ENCODE measurements at places on chromosomes 3 and 15.
A peak's percentile ranks its signal among the peaks of the same experiment; 100 is the strongest.

DNA sequence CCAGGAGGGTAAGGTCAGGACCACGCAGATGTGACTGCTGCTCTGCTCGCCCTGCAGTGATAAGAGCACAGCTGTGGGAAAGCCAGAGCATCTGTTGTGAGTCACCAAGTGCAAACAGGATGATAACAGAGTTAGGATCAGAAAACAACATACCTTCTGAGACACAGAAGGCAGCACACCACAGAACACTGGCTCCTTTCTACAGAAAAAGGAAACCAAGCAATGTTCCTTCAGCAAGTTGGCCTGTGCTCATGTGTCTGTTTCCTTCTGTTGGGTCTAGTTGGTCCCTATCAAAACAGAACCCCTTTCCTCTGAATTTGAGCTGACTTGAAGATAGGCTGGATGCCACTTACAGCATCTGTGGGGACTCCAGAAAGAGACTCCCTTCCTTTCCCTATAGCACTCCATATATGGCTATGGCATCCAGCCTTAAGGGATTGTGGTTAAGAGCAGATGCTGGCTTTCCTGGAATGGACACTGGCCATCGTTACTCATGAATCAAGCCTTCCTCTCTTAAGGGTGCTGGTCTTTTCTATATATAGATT, 440.7 kb upstream of the THBS1 start:
- no peaks in the 10 kb centered on the region for H3K4me1 ChIP-seq
- H3K36me3 ChIP-seq: no peaks in the 10 kb centered on the region
- H3K27me3 ChIP-seq: no peaks in the 10 kb centered on the region
- no peak for DNase-seq
- no peak overlapping the region for H3K4me3 ChIP-seq

DNA sequence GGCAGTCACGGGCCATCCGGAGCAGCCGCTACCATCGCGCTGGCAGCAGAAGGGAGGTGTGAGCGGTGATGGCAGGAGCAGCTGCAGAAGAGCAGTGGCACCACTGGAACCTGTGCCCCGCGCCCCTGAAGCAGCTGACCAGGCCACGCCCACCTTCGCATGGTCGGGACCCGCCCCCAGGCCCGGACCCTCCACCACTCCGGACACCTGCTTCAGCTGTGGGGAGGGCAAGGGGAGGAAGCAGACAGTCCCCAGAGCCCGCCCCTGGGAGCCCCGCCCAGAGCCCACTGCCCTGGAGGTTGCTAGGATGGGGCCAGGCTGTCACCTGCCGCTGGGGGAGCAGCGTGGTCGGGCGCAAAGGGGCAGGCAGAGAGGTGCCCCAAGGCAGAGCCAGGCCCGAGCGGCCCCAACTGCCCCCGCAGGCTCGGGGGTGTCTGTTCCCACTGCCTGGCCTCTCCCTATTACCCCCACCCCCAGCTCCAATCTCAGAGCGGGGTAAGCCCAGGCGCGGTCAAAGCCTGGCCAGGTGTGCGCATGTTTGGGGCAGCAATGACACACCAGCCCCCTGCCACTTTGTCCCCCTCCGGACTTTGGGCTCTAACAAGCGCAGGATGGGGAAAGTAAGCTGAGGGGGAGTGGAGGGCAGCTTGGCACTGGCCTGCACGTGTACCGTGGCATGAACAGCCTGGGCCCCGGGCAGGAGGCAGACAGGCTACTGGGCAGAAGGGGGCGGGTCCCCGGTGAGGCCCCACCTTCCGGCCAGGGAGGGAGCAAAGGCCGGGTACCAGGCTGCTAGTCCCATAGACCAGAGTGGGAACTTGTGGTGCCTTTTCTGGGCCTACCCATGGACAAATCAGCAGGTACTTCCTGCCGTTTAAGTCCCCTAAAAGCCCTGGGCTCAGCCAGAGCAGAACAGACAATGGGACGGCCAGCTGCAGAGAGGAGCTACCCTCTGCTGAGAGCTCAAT, 8.7 kb downstream of the SPCS1 start:
- DNase-seq: no peak
- no peaks in the 10 kb centered on the region for H3K4me1 ChIP-seq
- H3K27me3 ChIP-seq: no peaks in the 10 kb centered on the region
- peaks cover 4% of the 10 kb centered on the region for H3K36me3 ChIP-seq

GRCh38 chr3:42367903-42368302, 42.5 kb downstream of the LYZL4 start:
- H3K27ac ChIP-seq: no peak overlapping the region
- H3K4me3 ChIP-seq: no peak overlapping the region
- H3K4me1 ChIP-seq: peaks cover 3% of the 10 kb centered on the region

GRCh38 chr3:111758642-111759041, 100.4 kb upstream of the PHLDB2 start:
- H3K4me3 ChIP-seq: no peak overlapping the region
- H3K27ac ChIP-seq: no peak overlapping the region
- H3K4me1 ChIP-seq: peaks cover 23% of the 10 kb centered on the region

DNA sequence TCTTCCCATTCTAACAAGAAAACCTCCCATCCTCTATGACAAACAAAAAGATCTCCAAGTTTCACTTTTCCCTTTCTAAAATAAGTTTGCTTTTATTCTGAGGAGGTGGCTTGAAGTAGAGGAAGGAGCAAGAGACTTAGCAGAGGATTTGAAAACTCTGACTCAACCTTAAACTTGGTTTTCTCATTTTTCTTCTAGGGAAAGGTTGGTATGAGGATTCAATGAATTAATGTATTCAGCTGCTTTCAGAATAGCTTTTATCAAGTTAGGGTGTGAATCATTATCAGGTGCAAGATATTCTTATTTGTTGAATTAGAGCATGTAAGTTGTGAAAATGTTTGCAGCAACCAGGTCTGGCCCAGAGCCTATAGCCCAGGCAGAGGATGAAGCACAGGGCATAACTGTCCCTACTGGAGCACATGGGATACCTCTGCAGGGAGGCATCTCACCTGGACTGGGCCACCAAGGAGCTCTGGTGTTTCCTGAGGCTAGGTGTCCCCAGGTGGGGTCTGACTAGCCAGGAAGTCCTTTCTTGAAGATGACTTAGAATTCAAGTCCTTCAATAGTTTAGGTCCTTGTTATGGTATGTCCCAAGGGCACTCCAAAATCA, 42.3 kb downstream of the SATB1 start:
- H3K4me3 ChIP-seq: no peak overlapping the region
- no peak overlapping the region for H3K27ac ChIP-seq
- DNase-seq: no peak
- no peaks in the 10 kb centered on the region for H3K36me3 ChIP-seq

DNA sequence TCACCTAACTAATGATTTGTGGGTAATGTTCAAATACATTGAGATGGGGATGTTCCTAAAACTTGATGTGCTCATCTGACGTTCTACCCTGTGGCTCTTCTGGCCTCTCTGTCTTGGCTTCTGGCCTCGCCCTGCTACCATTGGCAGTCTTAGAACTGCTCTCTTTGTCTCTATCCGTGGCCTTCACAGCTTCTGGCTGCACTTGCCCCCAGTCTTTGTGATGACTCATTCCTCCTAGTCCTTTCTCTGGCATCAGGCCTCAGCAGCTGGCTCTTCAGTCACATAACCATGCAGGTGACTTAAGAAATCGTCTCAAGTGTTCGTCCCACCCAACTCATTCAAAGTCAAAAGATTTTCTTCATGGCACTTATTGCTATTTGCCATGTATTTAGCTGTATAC, 188.1 kb downstream of the BBX start:
- peaks cover 12% of the 10 kb centered on the region for H3K36me3 ChIP-seq
- DNase-seq: peak; percentile 6
- H3K4me3 ChIP-seq: no peak overlapping the region
- no peaks in the 10 kb centered on the region for H3K4me1 ChIP-seq

DNA sequence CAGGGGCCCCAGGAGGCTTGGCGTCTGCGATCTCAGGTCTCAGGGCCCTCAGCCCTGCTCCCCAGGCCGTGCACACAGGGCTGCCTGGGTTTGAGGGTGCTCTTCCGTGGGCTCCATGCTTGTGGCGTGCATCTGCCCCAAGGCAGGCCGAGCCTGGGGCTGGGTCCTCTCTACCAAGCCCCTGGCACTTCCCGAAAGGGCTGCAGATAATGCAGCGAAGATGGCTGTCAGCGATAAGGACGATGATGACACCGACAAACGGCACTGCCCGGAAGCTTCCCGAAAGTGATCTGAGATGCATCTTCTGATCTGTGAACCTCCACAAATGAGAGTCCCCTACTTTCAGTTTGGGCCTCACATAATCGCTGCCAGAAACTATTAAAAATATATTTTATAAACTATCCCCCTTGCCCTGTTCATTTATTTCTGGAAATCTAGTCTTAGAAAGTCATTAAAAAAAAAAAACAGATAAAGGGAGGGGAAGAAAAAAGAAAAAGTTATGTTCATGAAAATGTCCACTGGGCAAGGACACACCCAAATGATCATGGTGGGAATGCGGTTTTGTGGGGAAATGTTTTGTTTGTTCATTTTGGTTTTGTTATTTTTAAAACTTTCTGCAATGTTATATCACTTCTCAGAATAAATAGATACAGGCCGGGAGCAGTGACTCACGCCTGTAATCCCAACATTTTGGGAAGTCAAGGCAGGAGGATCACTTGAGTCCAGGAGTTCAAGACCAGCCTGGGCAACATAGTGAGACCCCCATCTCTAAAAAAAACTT, 51.5 kb downstream of the RPN1 start:
- no peaks in the 10 kb centered on the region for H3K36me3 ChIP-seq
- no peaks in the 10 kb centered on the region for H3K4me1 ChIP-seq
- no peak for DNase-seq
- H3K27me3 ChIP-seq: no peaks in the 10 kb centered on the region
- H3K4me3 ChIP-seq: no peak overlapping the region

DNA sequence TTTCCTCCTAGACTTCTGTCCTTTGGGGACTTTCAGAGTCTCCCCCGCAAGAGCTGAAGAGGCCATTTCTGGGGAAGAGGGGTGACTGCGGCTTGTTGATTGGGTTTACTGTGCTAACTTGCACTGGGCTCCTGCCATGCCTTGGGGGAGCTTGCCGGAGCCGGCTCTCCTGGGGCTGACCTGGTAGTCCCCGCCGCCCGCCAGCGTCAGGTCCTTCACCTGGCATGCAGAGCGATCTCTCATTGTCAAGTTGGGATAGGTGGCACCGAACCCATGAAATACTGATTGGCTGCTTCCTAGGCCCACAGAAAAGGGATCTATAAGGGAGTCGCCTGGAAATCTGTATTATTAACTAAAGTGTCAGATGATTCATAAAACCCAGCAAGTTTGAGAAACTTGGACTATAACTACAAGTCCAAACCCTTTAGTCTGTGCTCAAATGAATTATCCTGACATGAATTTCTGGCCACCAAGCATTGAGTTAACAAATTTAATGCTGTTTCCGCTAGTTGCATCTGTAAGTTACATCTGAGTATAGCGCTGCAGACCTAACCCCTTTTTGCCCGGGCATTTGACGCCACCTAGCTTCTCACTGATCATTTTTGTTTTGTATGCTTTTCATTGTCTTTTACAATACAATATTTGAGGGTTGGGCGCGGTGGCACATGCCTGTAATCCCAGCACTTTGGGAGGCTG, 607 bp upstream of the IMP3 start:
- peak overlapping the region; percentile 95 for H3K27ac ChIP-seq
- no peaks in the 10 kb centered on the region for H3K36me3 ChIP-seq
- no peaks in the 10 kb centered on the region for H3K27me3 ChIP-seq
- DNase-seq: no peak
- peaks cover 17% of the 10 kb centered on the region for H3K4me1 ChIP-seq

DNA sequence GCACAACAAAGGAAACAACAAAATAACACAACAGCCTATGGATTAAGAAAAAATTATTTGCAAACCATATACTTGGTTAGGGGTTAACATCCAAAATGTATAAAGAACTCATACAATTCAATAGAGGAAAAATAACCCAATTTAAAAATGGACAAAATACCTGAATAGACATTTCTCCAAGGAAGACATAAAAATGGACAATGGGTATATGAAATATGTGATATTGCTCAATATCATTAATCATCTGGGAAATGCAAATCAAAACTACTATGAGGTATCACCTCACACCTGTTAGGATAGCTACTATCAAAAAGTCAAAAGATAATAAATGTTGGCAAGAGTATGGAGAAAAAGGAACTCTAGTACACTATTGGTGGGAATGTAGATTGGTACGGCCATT, 71.0 kb upstream of the THRB start:
- no peaks in the 10 kb centered on the region for H3K4me1 ChIP-seq
- H3K4me3 ChIP-seq: no peak overlapping the region
- DNase-seq: no peak
- no peak overlapping the region for H3K27ac ChIP-seq
- no peaks in the 10 kb centered on the region for H3K36me3 ChIP-seq

GRCh38 chr3:99753268-99753975, 64.2 kb upstream of the CMSS1 start:
- no peaks in the 10 kb centered on the region for H3K27me3 ChIP-seq
- H3K4me1 ChIP-seq: peaks cover 26% of the 10 kb centered on the region
- H3K27ac ChIP-seq: peak overlapping the region; percentile 78
- H3K36me3 ChIP-seq: no peaks in the 10 kb centered on the region

GRCh38 chr3:16279010-16279801, 14.2 kb downstream of the OXNAD1 start:
- H3K27me3 ChIP-seq: no peaks in the 10 kb centered on the region
- H3K27ac ChIP-seq: no peak overlapping the region
- no peak overlapping the region for H3K4me3 ChIP-seq
- no peak for DNase-seq
- no peaks in the 10 kb centered on the region for H3K36me3 ChIP-seq

DNA sequence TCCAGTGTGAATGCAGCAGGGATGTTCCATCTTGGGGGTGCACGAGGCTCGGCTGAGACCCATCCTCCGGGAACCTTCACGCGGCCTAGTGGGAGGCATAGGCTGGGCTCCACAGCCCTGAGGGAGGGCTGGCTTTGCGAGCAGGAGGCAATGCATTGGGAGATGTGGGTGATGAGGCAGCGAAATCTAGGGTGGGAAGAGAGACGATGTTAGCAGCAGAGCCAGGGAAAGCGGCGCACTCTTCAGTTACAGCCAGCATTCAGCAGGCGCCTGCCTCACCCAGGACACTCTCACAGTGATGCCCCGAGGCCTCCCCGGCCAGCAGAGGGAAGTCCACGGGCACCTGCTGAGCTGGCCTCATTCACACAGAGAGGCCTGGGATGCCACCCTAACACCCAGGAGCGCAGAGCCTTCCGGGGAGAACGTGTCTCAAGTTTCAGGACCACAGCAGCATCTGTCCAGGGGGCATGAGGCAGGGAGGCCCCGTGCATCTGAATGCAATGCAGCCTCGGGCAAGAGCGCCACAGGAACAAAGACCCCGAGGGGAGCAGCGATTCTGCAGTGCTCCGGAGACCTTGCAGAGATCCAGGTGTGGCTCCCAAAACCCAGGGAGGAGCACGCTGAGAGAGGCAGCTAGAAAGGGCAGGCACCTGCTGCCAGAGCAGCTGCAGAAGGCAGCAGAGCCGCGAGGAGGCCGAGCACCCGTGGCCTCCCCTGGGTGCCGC, 102.4 kb downstream of the NUP210 start:
- no peaks in the 10 kb centered on the region for H3K36me3 ChIP-seq
- H3K4me1 ChIP-seq: no peaks in the 10 kb centered on the region
- H3K27me3 ChIP-seq: no peaks in the 10 kb centered on the region

GRCh38 chr15:30954674-30955073, 36.8 kb downstream of the MTMR10 start:
- H3K4me3 ChIP-seq: no peak overlapping the region
- no peak overlapping the region for H3K27ac ChIP-seq
- DNase-seq: no peak
- H3K27me3 ChIP-seq: no peaks in the 10 kb centered on the region
- H3K4me1 ChIP-seq: no peaks in the 10 kb centered on the region

Measured in thoracic aorta (tissue), 2 donors.